Activated naive CD8-positive, alpha-beta T cell treated with anti-CD3 and anti-CD28 coated beads for 36 hours (primary cell): ENCODE measurements at places on chromosomes 3 and 15. TPM values are rescaled to one million over a fixed set of nuclear protein-coding genes. Genes with fewer than 3 reads are reported as not detected.
A peak's percentile ranks its signal among the peaks of the same experiment; 100 is the strongest.

- no peak for DNase-seq
These were observed 60.6 kb downstream of the GRIP2 start for GRCh38 chr3:14479591-14479990.

GRCh38 chr3:133487204-133487603 lies 86.3 kb upstream of the CDV3 start:
- DNase-seq = no peak

DNA sequence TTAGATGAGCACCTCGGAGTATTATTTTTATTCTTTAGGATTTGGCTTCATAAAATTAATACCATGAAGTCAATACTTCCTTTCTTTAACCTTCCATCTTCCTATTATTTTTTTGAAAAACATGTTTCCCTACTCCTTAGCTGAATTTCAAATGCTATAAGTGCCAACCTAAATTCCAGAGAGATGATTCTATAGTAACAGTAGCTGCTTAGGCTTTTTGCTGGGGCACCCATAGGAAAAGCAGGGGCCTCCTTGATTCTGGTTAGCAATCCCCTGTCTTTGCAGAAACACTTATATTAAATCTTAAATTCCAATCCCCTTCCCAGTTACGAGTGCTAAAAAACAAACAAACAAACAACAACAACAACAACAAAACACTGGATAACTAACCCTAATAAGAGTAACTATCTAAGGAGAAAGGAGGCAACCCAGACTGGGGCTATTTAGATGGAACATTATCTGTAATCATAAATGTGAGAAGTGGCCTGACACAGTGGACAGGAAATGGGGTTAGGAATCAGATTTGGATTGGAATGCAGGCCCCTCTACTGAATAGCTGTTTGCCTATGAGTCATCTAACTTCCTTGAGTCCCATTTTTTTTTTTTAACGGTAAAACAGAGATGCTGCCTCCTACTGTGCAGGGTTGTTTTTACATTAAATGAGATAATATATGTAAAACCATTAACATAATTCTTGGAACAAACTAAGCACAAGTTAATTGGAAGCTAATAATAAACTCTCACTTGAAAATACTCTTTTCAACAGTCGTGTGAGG lies 148.1 kb downstream of the WDR72 start:
- DNase-seq = no peak

- no peak for DNase-seq
These were observed 47.0 kb downstream of the STARD5 start for GRCh38 chr15:81276967-81277366.

DNA sequence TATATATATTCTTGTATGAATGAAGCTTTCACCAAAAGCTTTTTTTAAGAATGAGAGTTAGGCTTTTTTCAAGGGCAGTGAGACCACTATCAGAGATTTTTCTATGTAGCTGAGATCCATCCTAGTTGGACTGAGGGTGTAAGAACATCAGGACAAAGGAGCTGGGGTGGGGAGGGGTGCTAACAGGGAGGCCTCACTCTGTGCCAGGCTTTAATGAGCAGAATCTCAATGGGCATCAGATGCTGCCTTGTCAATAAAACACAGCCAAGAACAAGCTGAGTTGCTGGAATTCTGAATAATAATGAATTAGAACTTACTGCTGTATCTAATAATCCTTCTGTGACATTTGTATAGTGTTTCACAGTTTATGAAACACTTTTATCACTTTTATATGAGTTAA lies 41.4 kb upstream of the USP3 start:
- DNase-seq = no peak

- peak; percentile 53 for DNase-seq
These were observed 14.8 kb downstream of the PBRM1 start for GRCh38 chr3:52670621-52671521.

DNA sequence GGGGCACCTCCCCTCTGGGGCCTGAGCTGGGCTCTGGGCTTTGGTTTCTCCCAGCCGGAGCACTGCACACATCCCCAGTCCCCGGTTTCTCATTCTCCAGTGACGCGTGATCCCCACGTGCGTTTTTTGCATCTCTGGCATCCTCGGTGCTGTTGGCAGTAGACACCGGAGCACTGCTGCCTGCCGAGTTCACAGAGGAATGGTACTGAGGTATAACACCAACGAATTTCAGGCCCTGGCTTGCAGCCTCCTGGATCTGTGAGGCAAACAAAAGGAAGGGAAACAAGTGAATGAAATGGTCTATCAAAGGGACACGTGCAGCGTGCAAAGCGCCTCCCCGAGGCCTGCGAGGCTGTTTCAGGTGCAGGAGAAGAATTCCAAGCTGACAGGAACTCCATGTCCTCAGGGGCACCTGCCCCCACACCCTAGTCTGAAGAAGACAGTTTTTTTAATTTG lies 112.9 kb downstream of the OXNAD1 start:
- DNase-seq = no peak

- no peak for DNase-seq
These were observed 94.0 kb upstream of the MEX3B start for GRCh38 chr15:82139823-82140268.

DNA sequence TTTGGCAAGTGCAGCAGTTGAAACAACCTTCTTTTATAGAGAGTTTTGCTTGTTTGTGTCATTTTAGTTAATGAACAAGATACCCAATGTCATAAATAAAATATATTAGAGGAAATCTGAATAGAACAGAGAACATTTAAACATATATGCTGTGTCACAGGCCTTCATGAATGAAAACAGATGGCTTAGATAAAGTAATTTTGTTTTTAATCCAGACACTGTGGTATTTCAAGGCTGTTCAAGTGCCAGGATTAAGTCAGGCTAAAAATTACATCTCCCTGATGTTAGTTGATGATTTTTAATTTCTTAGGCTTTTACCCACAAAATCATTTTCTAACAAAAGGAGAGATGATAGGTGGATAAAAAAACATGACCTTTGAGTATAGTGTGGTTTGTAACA lies 4.9 kb upstream of the ACKR4 start:
- no peak for DNase-seq

- DNase-seq = no peak
These were observed 2.0 kb downstream of the B2M start for GRCh38 chr15:44713006-44713966.

GRCh38 chr15:58746174-58746573 lies 3.3 kb downstream of the ADAM10 start:
- no peak for DNase-seq

The PAQR5 gene
- total RNA-seq = 0.23 TPM

The IL17RD gene
- total RNA-seq = 0.04 TPM

The SV2B gene
- 0.08 TPM for total RNA-seq

The NPAP1 gene
- total RNA-seq = not detected
